ENCODE measurements at places on chromosomes 12 and 14.

GRCh38 chr12:82361461-82361915 is 3.2 kb downstream of the METTL25 start:
- DNase-seq = no peak

GRCh38 chr12:77835969-77836368 is 5.3 kb downstream of the NAV3 start:
- DNase-seq = no peak

DNA sequence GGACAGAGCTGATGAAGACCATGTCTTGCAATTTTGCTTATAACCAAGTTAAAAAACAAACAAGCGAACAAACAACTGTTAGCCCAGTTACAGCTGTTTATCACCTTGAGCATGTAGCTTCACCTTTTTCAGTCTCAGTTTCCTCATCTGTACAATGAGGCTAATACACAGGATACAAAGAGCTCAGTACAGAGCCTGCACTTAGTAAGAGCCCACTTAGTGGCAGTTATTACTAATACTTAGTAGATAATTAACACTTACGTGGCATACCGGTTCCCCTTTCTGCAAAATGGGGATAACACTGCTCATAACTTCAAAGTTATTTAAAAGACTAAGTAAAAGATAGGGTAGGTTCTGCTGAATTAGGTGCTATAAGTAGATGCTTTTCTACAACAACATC is 228.0 kb downstream of the MON2 start:
- DNase-seq = no peak

GRCh38 chr14:96176275-96176674 is 28.4 kb upstream of the BDKRB2 start:
- DNase-seq = no peak

GRCh38 chr12:129854591-129854990 is 49.2 kb downstream of the TMEM132D start:
- DNase-seq = no peak

- DNase-seq = peak; percentile 88
Observed at GRCh38 chr14:89922031-89922907, 32.3 kb downstream of the EFCAB11 start.

GRCh38 chr14:66974397-66975025 is 214.7 kb upstream of the GARIN2 start:
- DNase-seq = peak; percentile 0

Measured in astrocyte of the cerebellum (primary cell).